EL (cell line): ENCODE measurements at places on chromosomes 11 and 22.

DNA sequence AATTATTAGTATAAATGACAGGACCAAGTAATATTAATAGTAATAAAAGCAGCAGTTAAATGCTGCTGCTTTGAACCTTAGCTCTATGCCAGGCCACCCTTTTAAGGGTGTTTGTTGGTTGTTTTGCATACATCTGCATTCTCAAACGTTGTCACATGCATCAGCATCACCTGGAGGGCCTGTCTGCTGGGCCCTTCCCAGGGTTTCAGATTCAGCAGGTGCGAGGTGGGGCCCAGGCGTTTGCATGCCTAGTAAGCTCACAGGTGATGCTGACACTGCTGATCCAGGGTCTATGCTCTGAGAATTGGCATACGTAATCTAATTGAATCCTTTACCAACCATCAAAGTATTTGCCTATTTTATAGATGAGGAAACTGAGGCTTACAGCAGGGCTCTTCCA lies 246.5 kb downstream of the CADM1 start:
- no peak for DNase-seq

DNA sequence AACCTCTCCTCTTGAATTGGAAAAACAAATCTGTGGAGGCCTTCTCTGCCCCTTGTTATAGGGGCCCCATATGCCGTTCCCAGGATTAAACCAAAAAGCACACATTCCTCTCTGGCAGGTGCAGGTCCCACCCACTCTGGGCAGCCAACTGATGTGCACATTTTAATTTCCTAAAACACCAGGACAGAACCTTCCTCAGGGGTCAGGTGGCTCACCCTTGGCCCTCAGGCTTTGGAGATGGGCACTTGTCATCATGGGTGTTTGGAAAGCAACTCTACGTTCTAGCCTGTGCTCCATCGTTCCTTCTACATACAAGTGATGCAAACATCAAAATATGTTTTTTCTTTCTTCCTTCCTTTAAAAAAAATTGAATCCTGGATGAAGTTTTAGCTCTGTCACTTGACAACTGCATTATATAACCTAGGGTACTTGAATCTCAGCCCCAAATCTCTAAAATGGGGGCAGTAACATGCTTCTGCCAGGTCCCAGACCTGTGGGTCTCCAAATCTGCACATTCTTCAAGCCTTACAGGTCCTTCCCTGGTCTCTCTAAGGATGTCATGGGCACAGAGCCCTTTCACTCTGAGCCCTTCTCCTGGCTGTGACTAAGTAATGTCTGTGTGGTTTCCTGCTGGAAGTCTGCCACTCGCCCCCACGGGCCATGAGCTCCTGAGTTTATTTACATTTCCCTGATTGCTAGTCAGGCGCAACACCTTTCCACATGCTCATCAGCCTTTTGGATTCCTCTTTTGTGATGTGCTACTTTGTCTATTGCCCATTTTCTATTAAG lies 43.8 kb downstream of the KCNQ1OT1 start:
- peak; percentile 44 for DNase-seq

DNA sequence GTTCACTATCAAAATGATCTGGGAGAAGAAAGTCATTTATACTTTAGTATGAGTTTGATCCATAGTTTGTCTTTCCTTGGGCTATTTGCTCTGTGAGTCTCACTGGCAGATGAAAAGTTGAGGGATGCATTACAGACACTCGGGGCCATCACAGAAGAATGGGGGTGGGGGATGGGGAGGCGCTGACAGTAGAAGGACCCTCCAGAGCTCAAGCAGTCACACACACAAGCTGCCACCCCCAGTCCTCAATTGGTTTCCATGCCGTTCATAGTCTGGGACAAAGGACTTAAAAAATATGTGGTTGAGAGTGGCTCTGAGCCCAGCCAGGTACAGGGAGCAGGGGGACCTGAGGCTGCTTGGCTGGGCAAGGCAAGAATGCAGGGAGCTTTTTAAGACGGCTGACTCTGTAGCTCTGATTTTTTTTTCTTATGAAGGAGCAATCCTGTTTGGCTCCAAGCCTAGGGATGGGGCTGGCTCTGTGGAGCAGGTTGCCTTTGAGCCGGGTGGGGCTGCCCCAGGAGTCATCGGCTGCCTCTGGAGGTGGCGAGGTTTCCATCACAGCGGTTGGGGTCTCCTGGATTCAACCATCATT lies 13.3 kb upstream of the ANO1 start:
- no peak for DNase-seq

- DNase-seq, result no peak
Measured at GRCh38 chr11:110119317-110119716, 26.1 kb downstream of the ZC3H12C start.

DNA sequence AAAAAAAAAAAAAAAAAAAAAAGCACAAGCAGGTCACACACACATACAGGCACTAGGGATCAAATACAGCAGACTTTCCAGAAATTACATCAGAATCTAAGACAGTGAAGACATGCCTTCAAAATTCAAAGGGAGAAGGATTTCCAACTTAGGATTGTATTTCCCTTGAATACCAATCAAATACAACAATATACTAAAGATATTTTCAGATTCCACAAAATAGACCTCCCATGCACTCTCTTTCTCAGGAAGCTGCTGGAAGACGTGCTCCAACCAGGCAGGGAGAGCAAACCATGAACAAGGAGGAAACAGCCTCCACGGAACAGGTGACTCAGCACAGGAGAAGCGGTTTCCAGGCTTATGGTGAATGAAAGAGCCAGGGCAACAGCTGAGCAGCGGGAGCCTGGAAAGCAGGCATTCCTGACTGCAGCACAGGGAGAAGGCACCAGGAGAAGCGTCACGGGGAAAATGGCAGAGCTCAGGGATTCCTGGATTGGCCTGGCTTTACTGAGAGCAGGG lies 32.0 kb downstream of the TMEM184B start:
- peak; percentile 91 for DNase-seq

DNA sequence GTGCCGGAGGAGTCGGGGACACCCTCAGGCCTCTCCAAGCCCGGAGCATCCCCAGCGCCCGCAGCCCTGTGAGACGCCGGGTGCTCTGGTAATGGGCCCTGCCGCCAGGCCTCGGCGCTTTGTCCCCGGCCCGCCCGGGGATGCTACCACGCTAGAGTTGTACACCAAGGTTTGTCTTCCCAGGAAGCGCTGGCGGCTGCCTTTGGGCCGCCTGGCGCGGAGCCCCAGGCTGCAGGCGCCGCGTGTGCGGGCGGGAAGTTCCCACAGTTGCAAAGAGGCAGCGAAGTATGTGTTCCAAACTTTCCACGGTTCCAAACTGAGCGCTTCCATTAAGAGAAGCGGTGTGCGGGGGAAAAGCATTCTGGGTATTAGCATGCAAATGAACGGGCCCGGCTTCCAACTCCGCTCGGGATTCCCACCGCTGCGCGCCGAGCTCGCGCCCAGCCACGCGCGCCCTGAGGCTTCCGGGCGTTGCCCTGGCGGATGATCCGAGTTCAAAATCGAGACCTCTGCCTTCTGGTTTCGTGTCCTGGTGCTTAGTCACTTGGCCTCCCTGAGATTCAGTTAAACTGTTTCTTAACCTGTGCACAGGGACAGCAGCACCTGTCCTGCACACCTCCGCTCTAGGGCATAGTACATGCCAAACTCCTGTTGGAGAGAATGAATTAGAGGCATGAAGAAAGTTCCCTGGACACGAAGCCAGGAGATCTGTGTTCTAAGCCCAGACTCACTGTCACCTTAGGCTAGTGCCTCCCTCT lies 1.3 kb upstream of the PATZ1 start:
- DNase-seq, result peak; percentile 67

- DNase-seq, result no peak
Measured at GRCh38 chr11:73229321-73229895, 11.3 kb downstream of the P2RY2 start.

GRCh38 chr11:68857037-68857586 lies 15.4 kb upstream of the CPT1A start:
- DNase-seq, result no peak
